NCI-H2171 treated with DMSO at 0.1 percent for 48 hours (cell line): ENCODE measurements at places on chromosomes 5 and 9.

GRCh38 chr9:127838375-127839078 lies 15.9 kb downstream of the ENG start:
- DNase-seq: no peak

GRCh38 chr9:110258690-110259091 lies 2.4 kb upstream of the TXN start:
- DNase-seq: no peak

DNA sequence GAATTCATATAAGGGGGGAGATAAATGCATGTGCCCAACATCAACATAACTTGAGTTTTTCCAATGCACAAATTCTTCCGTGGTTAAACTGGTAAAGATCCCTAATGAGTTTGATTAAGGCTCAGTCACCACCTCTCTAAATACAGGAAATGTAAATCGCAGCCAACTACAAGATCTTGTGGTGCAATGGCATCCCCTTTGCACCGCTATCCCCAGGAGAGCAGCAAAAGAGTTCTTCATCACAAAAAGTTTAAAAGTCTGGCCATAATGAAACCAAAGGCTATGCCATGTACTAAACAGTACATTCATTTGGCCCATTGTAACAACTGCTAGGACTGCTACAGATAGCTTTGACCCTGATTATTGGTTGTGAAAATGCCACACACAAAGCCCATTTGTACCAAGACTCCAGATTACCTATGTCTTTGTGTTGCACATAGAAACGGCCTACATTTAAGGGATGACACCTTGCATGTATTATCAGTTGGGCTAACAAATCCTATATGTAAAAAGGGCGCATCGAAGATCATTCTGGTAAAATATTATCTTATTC lies 44.5 kb downstream of the ZNF608 start:
- no peak for DNase-seq

DNA sequence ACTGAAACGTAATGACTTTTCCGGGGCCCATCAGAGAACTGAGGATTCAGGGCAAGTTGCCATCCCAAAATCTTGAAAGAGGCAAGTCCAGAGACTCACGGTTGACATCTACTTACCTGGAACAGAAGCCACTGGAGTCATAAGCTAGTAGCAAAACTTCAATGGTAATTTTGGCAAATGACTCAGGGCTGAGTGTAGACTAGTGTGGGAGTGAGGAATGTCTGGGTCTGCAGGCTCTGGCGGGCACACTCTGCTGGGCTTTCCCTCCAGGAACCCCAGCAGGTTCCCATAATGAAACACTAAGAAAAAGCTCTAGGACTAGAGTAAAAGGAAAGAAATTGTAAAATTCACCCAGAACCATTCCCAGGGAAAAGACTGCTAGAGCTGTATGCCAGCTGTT lies 122.9 kb upstream of the NFIL3 start:
- DNase-seq: no peak

DNA sequence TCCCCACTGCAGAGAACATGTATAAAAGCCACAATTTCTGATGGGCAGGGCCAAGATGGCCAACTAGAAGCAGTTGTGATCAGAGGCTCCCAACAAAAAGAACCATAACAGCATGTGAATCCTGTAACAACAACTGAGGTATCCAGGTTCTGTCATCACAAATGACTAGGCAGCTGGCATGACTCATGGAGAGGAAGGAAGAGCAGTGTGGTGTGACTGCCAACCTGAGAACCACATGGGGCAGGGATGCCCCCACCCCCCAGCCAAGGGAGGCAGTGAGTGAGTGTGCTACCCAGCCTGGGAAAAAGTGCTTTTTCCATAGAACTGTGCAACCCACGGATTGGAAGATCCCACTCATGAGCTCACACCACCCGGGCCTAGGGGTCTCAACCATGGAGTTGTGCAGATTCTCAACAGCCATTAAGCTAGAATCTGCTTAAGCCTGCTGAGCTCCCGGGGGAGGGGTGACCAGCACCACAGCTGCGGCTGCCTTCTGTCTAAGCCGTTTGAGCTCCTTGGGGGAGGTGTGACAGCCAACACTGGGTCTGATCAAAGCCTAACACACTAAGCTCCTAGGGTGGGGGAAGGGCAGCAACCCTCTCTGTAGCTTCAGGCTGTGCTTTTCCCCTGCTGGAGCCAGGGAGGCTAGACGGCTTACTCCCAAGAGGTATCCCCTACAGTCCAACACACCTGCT lies 80.1 kb upstream of the DMAC1 start:
- DNase-seq: peak; percentile 71

DNA sequence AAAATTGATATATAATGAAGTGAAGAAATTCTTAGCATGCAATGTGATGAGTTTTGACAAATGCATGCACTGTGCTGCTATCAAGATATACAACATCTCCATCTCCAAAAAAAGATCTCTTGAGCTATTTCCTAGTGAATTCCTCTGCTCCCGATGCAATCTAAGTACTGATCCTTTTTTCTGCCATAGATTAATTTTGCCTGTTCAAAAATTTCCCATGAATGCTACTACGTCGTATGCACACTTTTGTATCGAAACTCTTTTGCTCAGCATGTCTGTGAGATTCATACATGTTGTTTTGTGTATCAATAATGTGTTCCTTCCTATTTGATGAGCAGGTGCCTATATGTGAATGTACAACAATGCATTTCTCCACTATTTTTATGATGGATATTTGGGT lies 647.4 kb downstream of the MTRR start:
- no peak for DNase-seq

GRCh38 chr9:87445646-87446045 lies 52.0 kb upstream of the DAPK1 start:
- peak; percentile 38 for DNase-seq

- DNase-seq: no peak
These were observed 41.1 kb upstream of the NEK6 start for GRCh38 chr9:124216474-124217176.
